Stimulated activated CD4-positive, alpha-beta T cell treated with anti-CD3 and anti-CD28 coated beads, Interleukin-4, amount 100 ng/mL, for 4 hours (primary cell): ENCODE measurements at places on chromosomes 1 and 21.

GRCh38 chr1:235411489-235412486, 44.6 kb downstream of the TBCE start:
- DNase-seq = no peak

- DNase-seq = no peak
Measured at GRCh38 chr21:45900034-45900868, 81.3 kb upstream of the COL6A1 start.

GRCh38 chr1:29305943-29306342, 69.6 kb downstream of the PTPRU start:
- no peak for DNase-seq

- no peak for DNase-seq
Measured at GRCh38 chr1:65189576-65190115, 41.6 kb downstream of the AK4 start.

GRCh38 chr1:117275055-117275454, 64.3 kb upstream of the VTCN1 start:
- no peak for DNase-seq

DNA sequence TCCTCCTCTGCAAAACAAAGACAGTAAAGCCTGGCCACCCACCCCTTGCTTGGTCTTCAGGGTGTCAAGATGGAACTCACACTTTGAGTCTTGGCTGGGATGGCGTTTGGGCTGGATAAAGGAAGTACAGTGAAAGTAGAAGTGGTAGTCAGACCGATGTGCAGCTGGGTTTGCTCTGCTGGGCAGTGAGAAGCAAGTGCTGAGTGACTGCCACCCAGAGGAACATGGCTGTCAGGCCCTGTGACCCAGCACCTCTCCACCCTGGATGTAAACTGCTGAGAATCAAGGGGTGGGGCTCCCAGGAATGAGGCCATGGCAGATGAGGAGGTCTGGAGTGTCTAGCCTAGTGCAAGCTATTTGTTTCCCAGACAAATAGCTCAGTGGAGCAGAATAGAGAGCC, 51.2 kb downstream of the POFUT2 start:
- no peak for DNase-seq

GRCh38 chr1:67256291-67257172, 51.1 kb upstream of the IL12RB2 start:
- DNase-seq = no peak

GRCh38 chr1:11784256-11784992, 21.3 kb downstream of the MTHFR start:
- DNase-seq = no peak

DNA sequence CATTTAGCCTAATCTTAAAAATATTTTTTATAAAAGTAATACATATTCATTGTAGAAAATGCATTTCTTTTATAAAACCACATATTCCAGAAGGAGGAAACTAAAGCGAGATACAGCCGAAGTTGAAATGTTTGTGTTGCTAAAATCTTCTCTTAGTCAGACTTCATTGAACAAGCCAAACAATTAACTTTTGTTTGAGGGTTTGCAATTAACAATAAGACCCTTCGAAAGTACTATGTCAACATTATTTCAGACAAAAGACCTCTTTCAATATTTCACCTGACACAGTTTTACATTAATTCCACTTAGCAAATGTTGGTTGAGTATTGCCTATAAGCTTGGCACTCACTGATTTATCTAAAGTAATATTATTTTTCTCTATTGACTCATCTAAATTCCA, 354.0 kb upstream of the ADAMTS5 start:
- DNase-seq = no peak

- DNase-seq = no peak
Measured at GRCh38 chr21:46503922-46504550, 45.3 kb downstream of the DIP2A start.
